Activated effector memory CD4-positive, alpha-beta T cell treated with anti-CD3 and anti-CD28 coated beads, Interleukin-2, amount 50 U/mL, for 16 hours (primary cell): ENCODE measurements at places on chromosomes 3 and 15.

GRCh38 chr3:189941679-189942078 lies 179.0 kb downstream of the P3H2 start:
- DNase-seq: no peak

GRCh38 chr15:98202256-98202655 lies 241.8 kb downstream of the ARRDC4 start:
- no peak for DNase-seq

DNA sequence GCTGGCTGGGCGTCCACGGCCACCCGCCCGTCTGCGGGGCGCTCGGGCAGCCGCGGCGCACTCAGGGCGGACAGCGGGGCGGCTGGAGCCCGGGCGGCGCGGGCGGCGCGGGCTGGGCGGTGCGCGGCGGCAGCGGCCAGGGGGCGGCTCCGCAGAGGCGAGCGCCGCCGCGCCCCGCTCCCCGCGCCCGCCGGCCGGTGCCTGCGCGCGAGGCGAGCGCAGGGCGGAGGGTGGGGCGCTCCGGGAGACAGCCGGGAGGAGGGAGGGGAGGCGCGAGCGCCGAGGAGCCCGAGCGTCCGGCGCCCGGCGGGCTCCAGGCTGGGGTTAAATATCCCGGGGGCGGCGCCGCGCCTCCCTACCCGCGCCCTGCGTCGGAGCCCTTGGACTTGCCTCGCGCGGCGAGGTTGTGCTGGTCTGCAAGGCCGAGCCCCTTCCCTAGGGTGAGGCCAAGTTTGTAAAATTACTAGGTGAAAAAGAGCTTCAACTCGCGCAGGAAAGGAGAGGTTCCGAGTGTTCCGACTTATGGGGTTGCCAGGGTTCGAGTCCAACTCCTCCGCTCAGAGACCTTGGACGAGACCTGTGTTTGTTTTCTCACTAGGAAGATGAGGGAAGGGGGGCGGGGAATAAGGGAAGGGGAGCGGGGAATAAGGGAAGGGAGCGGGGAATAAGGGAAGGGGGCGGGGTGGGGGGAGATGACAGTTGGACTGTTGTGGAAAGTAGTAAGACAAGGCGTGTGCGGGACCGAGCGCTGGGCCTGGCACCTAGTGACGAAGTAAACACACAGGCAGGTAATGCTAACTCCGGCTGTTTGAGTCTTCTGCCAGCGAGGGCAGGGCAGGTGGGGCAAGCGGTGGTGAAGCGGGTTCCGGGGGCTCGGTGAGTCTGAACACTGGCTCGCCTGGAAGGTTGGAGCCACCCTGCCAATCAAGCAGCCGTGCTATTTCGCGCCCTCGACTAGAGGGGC lies at the start of gene TNFAIP8L3:
Gene TNFAIP8L3 (minus strand): TSS at position 301 of the 964 bp plus-strand sequence. CDS start 311 bp downstream, outside the sequence.
- no peak for DNase-seq

DNA sequence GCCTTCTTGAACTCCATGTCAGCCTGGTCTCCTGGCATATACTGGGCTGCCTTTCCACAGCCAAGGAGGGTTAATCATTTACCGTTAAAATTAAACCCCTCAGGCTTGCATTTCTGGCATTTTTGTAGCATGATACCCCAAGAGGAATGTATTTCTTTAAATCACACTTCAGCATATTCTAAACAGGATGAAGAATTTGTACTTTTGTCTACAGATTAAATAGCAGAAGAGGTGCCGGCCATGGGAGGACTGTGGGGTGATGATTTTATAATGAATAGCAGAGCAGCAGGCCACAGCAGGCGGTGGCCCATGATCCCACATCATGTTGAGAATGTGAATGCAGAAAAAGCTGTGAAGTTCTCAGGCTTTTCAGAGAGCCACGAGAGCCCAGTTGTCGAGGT lies 90.2 kb downstream of the ARNT2 start:
- no peak for DNase-seq

- peak; percentile 76 for DNase-seq
These were observed 756 bp downstream of the CLPX start for GRCh38 chr15:65184305-65184867.

- DNase-seq: no peak
These were observed 41.3 kb downstream of the FAM174B start for GRCh38 chr15:92614301-92614700.

DNA sequence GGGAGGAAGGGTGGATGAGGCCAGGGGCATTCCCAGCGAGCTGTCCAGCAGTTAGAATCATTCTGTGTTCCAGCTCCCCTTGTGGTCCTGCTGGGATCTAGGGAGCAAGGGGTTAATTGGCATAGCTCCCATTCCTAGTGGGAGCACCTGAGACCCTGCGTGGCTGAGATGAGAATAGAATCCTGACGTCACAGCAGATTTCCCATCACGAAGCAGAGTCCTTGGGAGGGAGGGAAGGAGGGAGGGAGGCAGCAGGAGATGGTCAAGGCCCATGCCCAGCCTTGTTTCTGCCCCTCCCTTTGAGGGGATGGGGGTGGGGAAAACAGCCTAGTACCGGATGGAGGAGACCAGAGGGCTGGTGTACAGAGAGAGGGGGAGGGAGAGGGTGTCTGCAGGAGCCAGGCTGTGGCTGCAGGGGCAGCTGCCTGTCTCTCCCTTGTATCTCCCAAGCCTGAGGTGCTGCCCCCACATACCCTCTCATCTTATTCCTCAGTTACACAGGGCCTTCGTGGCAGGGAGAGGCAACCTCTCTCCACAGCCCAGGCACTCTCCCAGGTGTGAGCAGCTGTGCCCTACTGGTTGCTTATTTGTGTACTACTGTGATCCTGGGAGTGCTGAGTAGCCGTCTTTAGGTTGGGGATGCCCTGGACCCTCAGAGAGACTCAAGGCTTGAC lies 5.4 kb downstream of the TYRO3 start:
- DNase-seq: no peak

GRCh38 chr3:46406788-46407611 lies at the start of the genes CCR5AS and CCRL2:
Gene CCR5AS, minus strand, starts transcription at chr3:46407066.
Gene CCRL2, plus strand, starts transcription at chr3:46407259. Its CDS starts 821 bp downstream, at chr3:46408080.
- peak; percentile 69 for DNase-seq

DNA sequence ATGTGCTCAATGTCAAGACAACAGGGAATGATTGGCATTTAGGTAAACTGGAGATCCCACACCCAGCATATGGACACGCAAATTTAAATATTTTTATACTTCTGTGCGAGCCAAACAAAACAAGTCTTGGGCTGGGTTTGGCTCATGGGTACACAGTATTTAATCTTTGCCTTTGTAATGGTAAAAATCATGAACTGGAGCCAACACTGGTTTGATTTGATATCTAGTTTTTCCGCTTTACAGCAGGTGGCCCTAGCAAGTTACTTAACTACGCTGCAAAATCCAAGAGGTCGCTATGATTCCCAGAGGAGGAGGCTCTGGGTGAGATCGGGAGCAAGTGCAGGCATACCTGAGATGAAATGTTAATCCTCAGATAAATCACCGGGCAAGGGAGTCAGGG lies 207.9 kb upstream of the SATB1 start:
- DNase-seq: no peak

- DNase-seq: no peak
These were observed 13.8 kb upstream of the TEX264 start for GRCh38 chr3:51657234-51657633.

DNA sequence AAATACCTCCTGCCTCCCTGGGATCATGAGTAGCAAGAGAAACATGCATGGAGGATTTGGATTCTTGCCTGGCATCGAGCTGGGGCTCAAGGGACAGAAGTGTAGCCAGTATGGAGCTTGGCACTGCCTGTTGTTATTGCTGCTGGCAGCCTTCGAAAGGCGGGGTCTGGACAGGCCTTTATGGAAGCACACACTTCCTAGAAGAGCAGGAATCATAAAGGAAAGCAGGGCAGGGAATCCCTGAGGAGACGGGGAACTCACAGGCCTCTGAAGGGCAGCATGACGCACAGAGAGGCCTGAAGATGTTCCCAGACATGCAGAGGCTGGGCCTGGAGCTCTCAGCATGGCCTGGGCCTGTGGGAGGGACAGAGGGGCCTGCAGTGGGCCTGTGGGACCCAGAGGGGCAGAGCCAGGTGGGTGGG lies 18.6 kb upstream of the SLC41A3 start:
- DNase-seq: no peak

DNA sequence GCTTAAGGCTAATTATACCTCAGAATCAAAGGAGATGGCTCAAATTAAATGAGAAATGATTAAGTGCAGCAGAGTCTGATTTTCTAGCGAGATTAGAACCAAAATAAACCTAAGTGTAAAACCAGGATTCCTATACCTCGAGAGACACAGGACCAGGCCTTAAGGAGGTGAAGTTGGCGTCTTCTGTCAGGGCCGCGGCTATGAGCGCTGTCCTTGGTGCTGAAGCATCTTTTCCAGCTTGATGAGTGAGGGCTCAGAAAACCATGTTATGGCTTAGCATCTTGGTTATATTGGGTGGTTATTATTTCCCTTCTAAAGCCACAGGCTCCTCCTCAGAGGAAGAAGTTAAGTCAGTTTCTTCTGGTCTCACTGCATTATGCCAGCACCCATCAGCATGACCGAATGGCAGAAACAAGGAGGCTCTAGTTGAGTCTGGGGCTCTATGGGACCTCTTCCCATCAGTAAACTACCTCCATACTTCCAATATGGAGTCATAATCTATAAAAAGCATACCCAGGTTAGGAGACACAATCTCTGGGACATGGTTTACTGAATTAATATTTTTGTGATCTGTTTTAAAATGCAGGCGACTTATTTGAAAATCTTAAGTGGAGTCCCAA lies 120.1 kb upstream of the NMNAT3 start:
- DNase-seq: no peak

DNA sequence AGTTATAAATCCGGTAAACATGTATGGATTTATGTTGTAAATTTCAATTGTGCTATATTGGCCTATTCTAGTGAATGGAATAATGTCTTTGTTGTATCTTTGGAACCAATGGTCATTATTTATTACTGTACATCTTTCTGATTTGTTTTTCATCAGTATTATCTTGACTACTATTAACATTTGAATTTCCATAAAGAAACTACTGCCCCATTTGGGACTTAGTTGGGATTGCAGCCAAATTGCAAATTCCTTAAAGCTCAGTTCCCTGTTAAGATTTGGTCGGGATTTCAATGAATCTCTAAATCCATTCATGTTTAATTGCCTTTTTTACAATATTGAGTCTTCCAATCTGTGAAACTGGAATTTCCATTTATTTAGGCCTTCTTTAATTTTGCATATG lies 822.4 kb upstream of the CADM2 start:
- no peak for DNase-seq

DNA sequence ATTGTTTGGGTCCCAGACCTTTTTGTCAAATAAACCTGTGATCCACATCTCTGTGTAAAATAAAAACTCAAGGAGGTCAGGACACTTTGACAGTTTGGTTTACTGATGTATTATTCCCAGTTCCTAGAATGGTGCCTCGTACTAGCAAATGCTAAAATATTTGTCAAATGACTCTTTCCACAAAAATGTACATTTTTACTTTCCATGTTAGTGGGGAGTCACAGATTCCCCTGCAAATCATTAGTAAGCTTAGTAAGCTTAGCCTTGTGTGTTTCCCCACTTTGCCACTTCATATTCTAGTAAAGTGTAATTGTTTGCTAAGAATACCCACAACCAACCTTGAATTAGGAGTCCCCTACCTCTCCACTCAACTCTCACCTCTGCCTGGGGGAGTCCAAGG lies 2.4 kb upstream of the MAGI1 start:
- DNase-seq: no peak

- no peak for DNase-seq
These were observed 127.4 kb upstream of the ZPLD1 start for GRCh38 chr3:102307442-102307841.
